NCI-H146 (cell line): ENCODE measurements at places on chromosomes 4 and X.

DNA sequence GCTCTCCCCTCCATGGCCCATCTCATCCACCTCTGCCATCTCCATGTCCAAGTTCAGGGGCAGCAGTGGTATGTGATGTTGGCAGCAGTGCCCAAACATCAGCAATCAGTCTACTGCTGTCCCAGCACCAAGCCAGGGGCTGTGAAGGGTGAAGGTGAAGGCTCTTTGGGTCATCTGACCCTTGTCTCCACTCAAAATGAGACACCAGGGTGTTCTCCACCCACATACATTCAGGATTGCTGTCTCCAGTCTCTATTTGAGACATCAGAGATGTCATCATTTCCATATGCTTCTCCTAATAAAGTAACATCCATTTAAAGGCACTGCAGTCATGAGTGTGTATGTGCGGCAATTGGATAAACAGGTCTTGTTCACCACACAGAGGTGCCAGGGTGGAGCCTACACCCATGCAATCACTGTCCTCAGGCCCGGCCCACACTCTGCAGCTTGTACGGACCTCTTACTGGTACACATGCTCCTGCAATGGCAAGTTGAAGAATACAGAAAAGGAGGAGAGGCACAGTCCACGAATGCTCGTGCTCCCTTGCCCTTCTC is 22.2 kb downstream of the MAML3 start:
- no peak for DNase-seq

DNA sequence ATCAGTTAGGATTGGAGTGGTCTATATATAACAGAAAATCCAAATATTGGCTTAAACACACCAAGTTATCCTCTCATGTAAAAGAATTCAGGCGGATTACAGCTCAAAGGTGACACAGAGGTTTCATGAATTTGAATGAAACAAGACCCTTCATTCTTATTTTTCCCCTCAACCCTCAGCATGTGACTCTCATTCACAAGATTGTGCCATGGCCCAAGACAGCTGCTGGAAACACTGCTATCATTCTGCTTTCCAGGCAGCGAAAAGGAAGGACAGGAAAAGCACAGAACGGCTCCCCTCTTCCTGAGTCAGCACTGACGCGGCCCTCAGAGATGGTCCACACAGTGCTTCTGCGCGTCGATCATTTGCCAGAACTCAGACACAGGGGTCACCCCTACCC is 891.0 kb upstream of the FRG1 start:
- DNase-seq, result peak; percentile 11

- peak; percentile 85 for DNase-seq
Observed at GRCh38 chrX:53073115-53073586, 9.0 kb upstream of the TSPYL2 start.

- DNase-seq, result peak; percentile 93
Observed at GRCh38 chrX:84501798-84502628, at the start of gene HDX. Gene HDX, minus strand, starts transcription at chrX:84502453. Its CDS starts 27,056 bp downstream, at chrX:84475397.

GRCh38 chr4:129232589-129233337 is 136.8 kb downstream of the C4orf33 start:
- DNase-seq, result peak; percentile 48

DNA sequence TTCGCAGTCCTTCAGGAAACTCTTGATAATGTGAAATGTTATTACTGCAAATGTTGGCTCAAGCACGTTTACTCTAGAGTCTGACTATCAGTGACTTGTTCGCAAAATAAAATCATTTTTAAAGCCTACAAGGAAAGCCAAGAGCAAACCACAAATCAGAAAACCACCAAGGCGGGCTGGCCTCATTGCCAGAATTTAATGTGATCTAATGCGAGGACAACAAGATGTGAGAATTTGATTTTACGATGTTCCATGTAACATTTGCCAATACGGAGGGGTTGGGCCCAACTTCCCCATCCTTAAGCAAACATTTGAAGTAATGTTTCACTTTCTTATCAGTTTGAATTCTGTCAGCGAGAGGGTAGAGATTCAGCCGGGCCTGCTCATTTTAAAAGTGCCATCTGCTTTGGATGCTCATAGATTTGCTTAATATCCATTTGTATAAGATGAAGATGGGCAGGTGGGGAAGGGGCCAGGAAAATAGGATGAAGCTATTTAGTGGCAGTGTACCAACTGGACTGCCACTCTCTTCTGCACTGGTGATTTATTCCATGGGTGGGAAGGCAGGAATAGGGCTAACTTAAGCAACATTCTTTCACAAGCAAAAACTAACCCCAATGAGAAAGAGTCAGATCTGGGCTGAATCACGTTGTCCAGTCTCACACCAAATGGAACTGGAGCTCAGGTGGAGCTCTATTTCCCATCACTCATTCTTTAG is 225.3 kb downstream of the ANAPC10 start:
- no peak for DNase-seq

DNA sequence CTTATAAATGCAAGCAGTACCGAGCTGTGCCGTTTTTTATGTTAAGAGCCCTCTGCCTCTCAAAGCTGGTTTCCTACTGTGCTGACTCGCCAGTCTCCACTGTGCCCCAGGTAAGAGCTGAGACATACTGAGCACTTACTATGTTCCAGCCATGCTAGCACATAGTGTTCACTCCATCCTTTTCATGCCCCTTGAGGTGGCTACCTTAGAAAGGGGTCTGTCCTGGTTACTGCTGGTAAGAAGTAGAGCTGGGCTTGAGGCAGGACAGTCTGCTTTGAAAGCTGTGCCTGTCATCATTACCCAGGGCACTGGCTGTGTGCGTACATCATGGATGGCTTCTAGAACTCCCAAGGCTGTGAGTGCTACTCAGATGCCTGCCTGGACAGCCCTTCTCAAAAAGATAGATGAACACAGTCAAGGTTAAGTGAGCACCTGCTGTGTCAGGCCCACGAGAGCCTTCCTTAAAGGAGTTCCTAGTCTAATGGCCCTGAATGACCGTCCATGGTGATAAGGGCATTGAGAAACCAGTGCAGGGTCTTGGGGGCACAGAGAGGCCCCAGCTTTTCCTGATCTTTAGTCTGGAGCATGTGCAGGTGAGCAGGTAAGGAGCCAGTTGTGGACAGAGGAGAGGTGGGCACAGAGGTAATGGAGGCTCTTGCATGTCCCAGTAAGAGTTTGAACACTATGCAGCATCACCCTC is 1.6 kb downstream of the STK32B start:
- no peak for DNase-seq

DNA sequence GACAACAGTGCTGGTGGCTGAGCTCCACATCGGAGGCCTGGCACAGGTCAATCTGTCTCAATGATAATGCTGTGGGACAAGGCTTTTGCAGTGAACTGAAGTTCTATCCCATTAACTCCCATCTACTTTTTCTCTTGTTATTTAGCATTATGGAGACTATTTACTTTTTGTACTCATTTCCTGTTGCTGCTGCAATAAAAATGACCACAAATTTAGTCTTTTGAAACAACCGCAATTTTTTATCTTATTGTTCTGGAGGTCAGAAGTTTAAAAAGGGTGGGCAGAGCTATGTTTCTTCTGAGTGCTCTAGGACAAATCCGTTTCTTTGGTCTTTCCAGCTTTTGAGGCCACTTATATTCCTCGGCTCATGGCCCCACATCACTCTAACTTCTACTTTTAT is 111.0 kb upstream of the PITX2 start:
- DNase-seq, result no peak

GRCh38 chr4:70787496-70787895 is 52.2 kb downstream of the GRSF1 start:
- DNase-seq, result no peak

DNA sequence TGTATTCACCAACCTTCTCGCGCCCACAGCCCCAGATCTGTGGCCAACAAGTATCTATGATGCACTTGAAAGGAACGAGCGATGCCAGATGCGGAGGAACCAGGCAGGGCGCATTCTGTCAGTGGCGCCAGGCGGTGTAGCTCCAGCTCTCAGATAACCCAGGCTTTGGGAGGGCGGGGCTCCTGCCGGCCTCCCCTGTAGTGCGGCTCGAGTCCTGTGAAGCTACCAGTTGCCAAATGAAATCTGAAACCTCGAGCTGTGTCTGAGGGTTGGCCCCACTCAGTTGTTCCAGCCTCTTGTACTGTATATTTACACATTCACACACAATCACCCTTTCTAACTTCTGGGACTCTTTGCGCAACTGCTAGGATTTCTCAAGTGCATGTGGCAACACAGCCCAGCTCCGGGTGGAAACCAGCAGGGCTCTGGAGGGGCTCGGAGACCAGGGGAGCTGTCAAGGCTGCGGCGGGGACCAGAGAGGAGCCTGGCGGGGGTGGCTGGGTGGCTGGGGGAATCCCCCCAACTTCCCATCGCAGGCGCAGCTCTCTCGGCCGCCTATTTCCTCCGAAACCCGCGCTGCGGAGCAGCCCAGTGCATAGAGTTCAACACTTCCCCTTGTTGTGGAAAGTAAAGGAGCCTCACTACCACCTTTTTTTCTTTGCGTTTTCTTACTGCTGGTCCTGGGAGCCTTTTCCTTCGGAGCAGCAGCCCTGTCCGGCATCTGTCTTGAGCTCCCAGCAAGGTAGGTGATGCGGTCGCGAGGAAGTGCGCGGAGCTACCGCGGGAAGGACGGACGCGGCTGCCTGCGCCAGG is at the start of gene ARHGAP24:
TSS of gene ARHGAP24 (plus strand) at position 333 of the 813 bp plus-strand sequence.
- peak; percentile 2 for DNase-seq

DNA sequence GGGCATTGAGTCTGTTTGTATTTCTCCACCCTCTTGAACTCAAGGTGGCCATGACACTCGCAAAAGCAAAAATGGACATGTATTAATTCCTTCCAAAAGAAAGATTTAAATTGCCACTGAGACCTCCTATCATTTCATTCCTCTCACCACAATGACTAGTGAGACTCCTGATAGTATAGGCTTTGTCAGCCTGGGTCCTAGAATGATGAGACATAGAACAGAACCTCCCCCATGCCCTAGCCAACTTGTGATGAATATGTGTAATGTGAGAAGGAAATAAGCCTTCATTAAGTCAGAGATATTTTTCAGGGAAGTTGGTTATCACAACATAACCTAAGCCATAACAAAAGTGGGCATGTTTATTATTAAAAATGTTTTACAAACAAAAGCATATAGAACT is 62.5 kb downstream of the ASB9 start:
- DNase-seq, result no peak

GRCh38 chr4:6204871-6205566 is 4.7 kb upstream of the JAKMIP1 start:
- DNase-seq, result no peak

DNA sequence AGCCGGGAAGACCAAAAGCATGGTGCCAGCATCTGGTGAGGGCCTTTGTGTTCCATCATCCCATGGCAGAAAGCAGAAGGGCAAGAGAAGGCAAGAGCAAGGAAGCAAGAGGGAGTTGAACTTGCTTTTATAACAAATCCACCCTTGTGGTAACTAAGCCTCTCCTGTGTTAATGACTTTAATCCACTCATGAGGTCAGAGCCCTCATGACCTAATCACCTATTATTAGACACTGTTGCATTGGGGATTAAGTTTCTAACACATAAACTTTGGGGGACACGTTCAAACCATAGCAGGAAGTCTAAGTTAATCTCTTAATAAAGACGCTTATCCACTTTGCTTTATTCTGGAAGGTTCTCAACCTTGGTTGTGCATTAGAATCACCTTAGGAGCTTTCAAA is 12.5 kb upstream of the PCYT1B start:
- DNase-seq, result no peak

GRCh38 chr4:71944956-71945355 is 86.8 kb upstream of the NPFFR2 start:
- DNase-seq, result no peak

DNA sequence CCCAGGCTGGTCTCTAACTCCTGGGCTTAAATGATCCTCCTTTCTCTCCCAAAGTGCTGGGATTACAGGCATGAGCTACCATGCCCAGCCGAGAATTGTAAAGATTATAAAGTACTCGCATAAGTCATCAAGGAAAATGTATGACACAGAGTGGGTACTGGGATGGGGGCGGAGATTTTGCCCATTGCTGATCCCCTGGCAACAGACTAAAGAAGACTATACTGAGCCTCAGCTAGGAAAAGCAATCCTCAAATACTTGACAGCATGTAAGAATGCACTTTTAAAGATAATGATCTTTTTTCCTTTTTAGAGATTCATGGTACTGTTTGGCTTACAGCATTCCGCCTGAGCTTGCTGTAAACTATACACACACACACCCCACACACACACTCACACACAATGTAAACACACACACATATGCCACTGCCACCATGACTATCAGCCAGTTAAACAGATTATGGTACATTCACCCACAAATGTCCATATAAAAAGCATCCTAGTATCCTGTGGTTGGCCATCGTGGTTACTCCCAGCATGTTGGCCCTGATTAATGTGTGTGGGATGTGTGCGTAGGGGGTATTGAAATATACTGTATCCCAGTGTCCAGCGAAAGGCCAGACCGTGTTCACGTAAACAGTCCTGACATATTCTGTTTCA is 113.0 kb downstream of the AMELX start:
- DNase-seq, result no peak

- DNase-seq, result no peak
Observed at GRCh38 chrX:55908661-55909212, 191.2 kb downstream of the RRAGB start.

DNA sequence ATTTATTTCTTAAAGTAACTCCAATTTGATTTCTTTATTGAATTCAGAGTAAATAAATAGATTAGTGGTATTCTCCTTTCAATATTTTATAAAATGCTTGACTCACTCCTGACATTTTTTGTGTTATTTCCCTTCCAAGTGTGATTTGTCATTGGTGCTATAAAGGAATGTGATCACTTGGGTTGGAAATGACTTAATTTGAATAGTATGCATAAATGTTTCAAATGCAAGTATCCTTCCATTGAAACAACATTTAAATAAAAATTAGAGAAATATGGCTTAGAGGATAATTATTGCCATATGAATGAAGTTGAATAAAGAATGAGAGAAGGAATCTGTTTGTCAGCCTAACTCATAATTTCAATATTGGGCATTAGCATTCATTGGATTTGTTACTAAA is 182.7 kb downstream of the PABPC4L start:
- DNase-seq, result no peak

- peak; percentile 39 for DNase-seq
Observed at GRCh38 chrX:19593690-19594089, 78.4 kb upstream of the MAP3K15 start.

DNA sequence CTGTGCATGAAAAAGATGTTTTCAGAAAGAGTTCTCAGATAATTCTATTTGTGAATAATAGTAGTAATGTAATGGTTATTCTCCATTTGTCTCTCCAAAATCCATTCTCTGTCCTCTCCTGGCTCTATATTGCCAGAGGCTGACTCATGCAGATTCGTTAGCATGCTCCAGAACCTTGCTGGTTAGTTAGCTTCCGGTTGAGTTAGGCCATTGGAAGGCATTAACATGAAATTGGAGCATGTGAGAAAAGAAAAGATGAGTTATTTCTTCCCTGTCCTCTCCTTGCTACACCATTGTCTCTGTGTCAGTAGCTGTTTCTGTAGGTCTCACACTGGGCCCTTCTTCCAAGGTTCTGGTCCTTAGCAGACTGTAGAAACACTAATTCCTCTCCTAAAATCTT is 23.5 kb upstream of the PRDM8 start:
- DNase-seq, result no peak
